ENCODE measurements at places on chromosomes 7 and 10. TPM values are rescaled to one million over a fixed set of nuclear protein-coding genes. Genes with fewer than 3 reads are reported as not detected.

DNA sequence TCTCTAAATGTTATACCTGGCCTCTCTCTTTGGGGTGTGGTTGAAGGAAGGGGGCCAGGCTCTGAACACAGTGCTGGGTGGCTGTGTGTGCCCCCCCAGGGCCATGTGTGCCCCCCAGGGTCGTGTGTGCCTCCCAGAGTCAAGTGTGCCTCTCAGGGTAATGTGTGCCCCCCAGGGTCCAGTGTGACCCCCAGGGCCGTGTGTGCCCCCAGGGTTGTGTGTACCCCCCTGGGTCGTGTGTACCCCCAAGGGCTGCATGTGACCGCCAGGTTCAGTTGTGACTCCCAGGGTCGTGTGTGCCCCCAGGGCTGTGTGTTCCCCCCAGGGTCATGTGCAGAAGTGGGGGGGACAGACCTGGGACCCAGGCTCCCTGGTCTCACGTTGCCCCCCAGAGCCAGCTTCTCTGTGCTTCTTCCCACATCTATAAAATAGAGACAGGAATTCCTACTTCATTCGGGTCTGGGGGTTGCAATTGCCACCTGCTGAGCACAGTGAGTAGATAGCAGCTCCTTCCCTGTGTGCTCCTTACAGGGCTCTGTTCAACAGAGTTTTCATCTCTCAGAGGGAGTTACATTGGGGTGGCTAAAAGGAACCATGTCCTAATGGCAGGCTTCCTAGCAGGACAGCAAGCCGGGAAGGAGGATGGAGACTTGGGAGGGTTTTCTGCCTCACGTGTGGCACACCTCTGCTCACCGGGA lies 40.7 kb upstream of the AQP1 start:
- DNase-seq, result no peak

The FAM24B gene
- total RNA-seq, result 0.50 TPM

GRCh38 chr7:80542398-80542797 lies 30.5 kb upstream of the GNAT3 start:
- DNase-seq, result no peak

- no peak for DNase-seq
Observed at GRCh38 chr10:34679177-34679576, 135.9 kb downstream of the PARD3 start.

DNA sequence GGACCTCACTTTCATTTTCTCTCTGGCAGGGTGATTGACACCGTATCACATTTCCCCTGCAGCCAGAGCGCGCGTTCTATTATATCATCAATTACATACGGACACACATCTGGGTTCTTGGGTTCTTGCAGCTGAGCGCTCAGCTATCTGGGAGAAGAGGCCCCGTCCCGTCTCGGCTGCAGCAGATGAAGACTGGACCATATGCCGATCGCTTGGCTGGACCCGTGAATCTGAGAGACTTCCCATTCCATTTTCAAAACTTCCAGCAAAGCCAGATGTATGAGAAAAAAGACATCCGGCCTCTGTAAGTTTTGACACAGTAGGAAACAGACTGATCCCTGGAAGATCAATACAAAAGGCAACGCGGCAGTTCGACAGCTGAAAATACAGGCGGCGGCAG lies 99.8 kb downstream of the JCAD start:
- DNase-seq, result no peak

DNA sequence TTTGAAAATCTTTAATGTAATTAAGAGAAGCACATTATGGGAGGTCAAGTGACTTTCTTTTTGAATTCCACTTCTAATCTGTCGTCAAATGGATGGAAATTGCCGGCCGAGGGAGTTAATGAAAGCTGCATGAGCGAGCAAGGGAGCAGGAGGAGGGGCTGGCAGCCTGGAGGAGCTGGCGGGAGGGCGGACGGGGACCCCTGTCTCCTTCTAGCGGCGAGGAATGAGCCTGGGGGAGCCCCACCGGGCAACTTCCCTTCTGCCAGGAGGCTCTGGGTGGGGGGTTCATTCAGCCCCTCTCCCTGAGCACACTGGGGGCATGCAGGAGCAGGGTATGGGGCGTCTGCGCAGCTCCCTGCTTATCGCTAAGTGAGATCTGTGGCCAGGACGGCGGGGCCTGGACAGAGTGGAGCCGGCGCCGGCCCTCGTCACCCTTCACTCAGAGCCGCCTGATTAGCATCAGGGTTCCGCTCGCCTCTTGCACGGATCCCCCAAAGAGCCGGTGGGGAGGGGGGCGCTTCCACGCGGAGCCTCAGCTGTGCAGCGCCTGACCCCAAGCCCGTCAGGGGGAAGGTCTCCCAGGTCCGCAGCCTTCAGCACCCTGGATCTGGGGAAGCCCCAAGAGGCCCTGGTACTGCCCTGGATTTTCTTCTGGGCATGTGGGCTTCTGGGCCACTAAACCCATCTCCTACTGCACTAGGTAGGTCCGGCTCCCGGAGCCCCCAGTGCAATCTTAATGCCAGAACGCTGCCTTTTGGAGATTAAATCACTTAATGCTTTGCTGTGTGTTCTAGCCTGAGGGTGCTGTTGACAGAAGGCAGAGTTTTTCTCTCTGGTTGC lies 680.8 kb downstream of the LRMDA start:
- DNase-seq, result peak; percentile 73

Data from H1 (cell line).